Naive thymus-derived CD4-positive, alpha-beta T cell (primary cell): ENCODE measurements at places on chromosomes 4 and X. TPM values are rescaled to one million over a fixed set of nuclear protein-coding genes. Genes with fewer than 3 reads are reported as not detected.

GRCh38 chr4:5711479-5712184 is 631 bp downstream of the EVC start:
- H3K4me1 ChIP-seq, result no peaks in the 10 kb centered on the region
- no peak overlapping the region for H3K27ac ChIP-seq
- H3K27me3 ChIP-seq, result no peaks in the 10 kb centered on the region
- no peaks in the 10 kb centered on the region for H3K36me3 ChIP-seq
- H3K4me3 ChIP-seq, result no peak overlapping the region

DNA sequence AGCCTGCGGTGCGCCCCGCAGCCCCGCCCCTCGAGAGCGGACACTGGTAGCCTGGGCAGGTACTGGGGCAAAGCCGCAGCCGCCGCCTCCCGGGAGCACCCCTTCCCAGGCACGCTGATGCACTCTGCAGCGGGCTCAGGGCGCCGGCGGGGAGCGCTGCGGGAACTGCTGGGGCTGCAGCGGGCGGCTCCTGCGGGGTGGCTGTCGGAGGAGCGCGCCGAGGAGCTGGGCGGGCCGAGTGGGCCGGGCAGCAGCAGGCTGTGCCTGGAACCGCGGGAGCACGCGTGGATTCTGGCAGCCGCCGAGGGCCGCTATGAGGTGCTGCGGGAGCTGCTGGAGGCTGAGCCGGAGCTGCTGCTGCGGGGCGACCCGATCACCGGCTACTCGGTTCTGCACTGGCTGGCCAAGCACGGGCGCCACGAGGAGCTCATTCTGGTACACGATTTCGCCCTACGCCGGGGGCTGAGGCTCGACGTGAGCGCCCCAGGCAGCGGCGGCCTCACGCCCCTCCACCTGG is 401 bp downstream of the SOWAHD start:
- peaks cover 44% of the 10 kb centered on the region for H3K4me1 ChIP-seq
- peak; percentile 34 for DNase-seq
- H3K27ac ChIP-seq, result peak overlapping the region; percentile 76
- H3K27me3 ChIP-seq, result no peaks in the 10 kb centered on the region

DNA sequence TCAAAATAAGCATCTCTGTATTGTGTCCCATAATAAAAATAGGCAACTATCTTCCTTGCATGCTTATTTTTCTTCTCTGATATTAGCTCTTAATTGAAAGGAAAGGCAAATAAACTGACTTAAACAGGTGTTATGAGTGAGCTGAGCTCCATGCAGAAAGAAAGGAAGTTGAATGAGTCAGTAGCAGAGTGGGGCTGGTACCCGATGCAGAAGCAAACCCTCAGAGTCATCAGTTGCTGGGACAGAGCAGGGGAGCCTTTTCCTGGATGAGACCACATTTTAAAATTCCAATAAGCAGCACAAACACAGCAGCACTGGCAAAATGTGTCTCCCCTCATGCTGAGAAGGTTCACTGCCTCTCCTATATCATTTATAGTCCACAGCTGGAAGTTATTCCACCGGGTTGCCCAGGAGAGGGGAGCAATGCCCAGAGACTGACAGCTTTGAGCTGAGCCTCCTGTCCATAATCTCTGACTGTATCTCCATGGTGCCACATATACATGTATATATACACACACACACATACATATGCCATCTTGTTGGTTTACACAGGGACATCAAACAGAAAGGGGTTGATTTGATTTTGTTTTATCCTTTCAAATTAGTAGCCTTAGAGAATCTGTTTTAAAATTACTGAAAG is 274.3 kb upstream of the PPARGC1A start:
- H3K36me3 ChIP-seq, result no peaks in the 10 kb centered on the region
- H3K4me1 ChIP-seq, result no peaks in the 10 kb centered on the region
- H3K27me3 ChIP-seq, result no peaks in the 10 kb centered on the region
- H3K27ac ChIP-seq, result no peak overlapping the region
- no peak overlapping the region for H3K4me3 ChIP-seq
- no peak for DNase-seq

DNA sequence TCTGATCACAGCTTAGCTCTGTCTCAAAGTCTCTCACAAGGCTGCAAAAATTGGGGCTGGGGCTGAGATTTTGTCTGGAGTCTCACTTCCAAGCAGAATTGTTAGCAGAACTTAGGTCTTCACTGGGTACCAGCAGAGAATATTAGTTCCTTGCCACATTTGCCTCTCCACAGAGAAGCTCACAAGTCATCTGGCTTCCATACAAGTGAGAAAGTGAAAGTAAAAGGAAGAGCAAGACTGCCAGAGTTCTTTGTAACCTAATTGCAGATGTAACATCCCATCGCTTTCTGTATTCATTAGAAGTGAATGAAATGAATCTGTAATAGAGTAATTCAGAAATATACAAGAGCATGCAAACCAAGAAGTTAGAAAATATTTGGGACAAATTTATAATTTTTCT is 624.1 kb upstream of the GNPDA2 start:
- H3K4me1 ChIP-seq, result no peaks in the 10 kb centered on the region
- H3K27me3 ChIP-seq, result no peaks in the 10 kb centered on the region
- H3K27ac ChIP-seq, result no peak overlapping the region
- no peak for DNase-seq
- H3K4me3 ChIP-seq, result no peak overlapping the region

The EDA gene
- 14.3 TPM for total RNA-seq

- H3K4me1 ChIP-seq, result no peaks in the 10 kb centered on the region
- no peak overlapping the region for H3K27ac ChIP-seq
Measured at GRCh38 chrX:70084592-70085240, 22.5 kb downstream of the OTUD6A start.

DNA sequence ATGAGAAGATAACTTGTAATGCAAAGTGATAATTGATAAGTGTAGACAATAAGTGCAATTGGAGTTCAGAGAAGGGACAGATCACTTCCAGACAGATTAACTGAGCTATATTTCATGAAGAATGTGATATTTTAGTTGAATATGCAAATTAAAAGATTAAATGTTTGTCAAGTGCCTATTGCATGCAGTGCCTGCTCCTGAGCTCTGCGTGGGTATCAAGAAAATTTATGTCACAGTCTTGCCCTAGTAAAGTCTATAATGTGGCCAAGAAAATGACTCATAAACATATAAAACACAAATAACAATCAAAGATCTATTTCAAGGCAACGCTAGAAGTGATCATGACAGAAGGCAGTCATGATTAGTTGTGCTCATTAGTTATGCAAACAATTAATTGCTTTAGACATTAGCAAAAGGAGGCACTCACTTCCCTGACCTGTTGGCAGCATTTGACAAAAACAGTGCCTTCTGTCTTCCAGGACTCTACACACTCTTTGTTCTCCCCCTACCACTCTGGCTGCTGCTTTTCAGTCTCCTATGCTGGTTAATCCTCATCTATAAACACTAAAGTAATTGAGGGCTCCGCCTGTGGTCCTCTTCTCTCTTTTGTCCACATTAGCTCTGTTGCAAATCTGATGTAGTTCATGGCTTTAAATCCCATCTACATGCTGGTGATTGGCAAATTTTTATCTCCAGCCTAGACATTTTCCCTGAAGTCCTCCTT is 47.7 kb downstream of the ARHGEF38 start:
- H3K4me3 ChIP-seq, result no peak overlapping the region
- H3K27ac ChIP-seq, result no peak overlapping the region
- no peak for DNase-seq

- H3K27me3 ChIP-seq, result no peaks in the 10 kb centered on the region
- DNase-seq, result no peak
- H3K27ac ChIP-seq, result no peak overlapping the region
- no peaks in the 10 kb centered on the region for H3K4me1 ChIP-seq
- no peaks in the 10 kb centered on the region for H3K36me3 ChIP-seq
- H3K4me3 ChIP-seq, result no peak overlapping the region
Measured at GRCh38 chrX:85012098-85012497, 8.4 kb downstream of the APOOL start.

The ASB9 gene
- total RNA-seq, result 0.86 TPM
